ENCODE measurements at places on chromosomes 12 and 14.
A peak's percentile ranks its signal among the peaks of the same experiment; 100 is the strongest.

DNA sequence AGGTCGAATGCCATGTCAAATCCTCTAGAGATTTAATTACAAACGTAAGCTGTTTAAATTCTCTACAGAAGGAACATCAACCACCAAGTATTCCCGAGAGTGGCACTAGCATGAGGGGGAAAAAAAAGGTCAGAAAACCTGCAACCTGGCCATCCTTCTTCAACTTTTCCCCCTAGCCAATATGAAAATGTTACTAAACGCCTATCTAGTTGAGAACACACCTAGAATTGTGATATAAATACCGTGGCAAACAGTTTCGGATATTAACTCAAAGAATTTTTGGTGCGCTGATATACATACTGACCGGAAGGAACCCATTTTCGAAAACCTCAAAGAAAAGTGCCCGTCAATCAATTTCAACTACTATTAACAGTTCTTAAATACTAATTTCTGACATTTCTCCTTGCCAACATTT is 1.8 kb downstream of the HNRNPC start:
- DNase-seq = no peak

DNA sequence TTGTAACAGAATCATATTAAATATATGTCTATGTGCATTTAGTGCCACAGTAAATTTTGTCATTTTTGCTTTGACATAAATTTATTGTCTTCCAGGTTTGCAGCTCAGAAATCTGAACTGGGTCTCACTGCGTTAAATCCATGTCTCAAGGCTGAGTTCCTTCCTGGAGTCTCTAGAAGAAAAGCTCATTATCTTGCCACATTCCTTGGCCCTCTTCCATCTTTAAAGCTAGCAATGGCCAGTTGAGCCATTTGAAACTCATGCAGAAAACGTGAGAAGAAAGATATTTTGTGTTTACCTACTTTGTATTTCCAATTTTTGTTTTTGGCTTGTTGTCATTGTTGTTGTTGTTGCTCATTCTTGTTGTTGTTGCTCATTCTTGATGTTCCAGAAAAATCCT is 10.7 kb downstream of the PRH1 start:
- DNase-seq = no peak

DNA sequence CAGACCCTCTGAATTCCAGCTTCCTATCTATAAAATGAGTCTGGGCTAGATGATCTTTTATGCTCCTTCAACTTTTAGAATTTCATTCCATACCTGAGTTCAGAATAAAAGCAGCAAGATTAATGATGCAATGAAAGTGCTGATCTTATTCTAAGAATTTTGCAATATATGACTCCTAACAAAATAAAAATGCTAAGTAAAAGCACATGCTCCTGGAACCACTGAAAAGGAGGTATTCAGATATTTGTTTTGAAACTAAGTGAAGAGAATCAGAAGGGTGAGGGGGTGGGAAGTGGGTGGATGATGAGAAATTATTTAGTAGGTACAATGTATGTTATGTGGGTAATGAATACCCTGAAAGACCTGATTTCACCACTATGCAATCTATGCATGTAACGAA is 216.6 kb downstream of the PTPRO start:
- no peak for DNase-seq

- no peak for DNase-seq
Observed at GRCh38 chr12:91637789-91638624, 455.4 kb upstream of the DCN start.

GRCh38 chr12:22357531-22357930 is 23.0 kb upstream of the ST8SIA1 start:
- no peak for DNase-seq

GRCh38 chr14:24092110-24092504 is 2.0 kb upstream of the PCK2 start:
- no peak for DNase-seq

GRCh38 chr12:24025153-24025798 is 75.8 kb upstream of the SOX5 start:
- DNase-seq = no peak

DNA sequence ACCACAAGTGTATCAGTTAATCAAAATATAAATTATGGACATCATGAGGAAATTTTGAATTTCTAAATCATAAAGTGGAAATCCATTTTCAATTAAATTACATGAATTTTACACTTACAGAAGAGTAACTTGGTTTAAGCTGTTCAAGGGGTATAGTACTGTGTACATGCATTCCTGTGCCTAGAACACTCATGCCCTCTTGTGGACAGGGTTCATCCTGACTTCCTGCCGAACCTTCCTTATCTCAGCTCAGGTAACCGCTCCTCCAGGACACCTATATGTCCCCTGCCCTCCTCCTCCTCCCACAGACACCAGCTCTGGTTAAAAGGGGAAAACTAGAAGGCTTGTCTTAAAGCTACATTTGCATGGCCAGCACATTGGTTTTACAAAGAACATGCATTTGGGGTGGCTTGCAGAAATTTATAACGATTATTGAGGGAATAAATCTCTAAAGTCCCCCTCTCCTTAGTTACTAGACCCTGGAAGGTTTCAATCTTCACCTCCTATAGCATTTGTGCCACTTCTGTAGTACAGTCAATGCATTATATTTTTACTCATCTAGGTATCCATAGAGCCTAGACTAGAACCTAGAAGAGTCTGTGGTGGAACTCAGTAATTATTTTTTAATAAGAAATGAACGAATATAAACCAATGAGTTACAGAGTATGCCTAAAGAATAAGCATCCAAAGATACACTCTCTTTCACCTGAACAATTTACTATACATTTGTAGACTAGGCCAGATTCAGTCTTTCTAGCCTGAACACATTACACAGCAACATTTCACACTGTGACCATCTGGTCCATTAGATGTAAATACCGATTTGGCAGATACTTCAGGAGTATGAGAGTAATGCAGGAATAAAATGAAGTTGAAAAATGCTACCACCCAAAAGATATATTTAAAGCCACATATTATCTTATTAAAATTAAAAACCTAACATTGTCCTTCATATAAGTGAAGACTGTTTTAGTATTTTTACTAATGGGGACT is 345.6 kb downstream of the PAWR start:
- no peak for DNase-seq

DNA sequence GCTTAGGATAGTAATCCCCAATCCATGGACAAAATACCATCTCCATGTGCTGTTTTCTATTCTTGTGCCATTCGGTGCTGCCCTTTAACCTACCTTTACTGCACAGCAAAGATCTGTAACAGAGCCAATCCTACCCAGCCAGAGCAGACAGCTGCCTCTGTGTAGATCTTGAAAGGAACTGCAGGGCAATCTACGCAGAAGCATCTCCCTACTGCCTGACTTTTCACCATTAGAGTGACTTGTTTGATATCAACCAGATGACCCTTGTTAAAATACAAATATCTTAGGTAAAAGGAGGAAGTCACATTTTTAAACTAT is 33.9 kb upstream of the PPM1A start:
- DNase-seq = no peak

DNA sequence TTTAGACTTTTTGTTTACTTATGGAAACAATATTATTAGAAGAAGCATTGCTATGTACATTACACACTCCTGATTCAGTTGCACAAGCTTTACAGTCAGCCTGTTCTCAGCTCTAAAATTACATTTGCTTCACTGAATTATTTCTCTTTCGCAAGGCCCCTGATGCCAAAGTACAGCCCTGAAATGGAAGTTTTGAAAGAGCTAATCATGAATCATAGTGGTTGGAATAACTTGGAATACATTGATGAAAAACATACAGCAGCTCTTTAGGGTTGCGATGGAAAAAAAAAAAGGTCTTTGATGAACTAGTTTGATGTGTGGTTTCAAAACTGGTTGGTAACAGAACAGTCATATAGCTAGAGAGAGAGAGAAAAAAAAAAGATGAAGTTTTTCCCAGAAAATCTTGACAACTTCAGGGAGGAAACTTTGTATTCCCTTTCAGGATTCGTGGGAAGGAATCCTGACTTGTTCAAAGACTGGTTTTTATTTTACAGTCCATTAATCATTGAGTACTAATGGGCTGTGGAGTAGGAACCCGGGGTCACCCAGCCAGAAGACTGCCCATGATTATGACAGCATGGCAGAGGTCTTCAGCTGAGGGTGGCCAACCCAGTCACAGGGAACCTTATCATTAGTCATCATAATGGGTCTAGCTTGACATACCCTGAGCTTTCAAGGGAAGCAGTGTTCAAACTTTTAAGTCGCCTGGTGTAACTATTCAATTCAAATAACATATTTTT is 460.1 kb downstream of the NAV3 start:
- DNase-seq = no peak

DNA sequence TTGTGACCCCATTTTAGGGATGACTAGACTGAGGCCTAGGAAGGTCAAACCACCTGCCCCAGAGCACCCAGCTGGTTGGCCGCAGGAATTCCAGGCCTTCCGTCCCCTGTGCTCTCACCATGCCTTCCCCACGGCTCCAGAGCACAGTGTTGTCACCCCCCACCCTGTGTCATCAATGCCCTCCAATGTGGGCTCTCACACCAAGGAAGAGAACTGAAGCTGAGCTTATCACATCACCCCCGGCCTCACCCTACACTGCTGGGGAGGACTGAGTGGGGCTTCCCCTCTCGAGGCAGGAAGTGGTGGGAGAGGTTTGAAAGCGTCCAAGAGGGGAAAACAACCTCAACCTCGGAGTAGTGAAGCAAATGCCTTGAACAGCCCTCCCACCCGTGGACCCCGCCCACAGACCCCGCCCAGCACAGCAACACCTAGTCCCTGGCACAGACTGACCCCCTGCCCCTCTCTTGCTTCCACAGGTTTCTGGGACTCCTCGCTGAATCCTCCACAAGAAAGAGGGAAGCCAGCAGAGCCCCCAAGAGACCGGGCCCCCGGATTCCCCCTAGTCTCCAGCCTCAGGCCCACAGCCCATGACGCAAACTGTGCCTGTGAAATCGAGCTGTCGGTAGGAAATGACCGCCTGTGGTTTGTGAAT is 97.2 kb downstream of the LGMN start:
- peak; percentile 60 for DNase-seq

DNA sequence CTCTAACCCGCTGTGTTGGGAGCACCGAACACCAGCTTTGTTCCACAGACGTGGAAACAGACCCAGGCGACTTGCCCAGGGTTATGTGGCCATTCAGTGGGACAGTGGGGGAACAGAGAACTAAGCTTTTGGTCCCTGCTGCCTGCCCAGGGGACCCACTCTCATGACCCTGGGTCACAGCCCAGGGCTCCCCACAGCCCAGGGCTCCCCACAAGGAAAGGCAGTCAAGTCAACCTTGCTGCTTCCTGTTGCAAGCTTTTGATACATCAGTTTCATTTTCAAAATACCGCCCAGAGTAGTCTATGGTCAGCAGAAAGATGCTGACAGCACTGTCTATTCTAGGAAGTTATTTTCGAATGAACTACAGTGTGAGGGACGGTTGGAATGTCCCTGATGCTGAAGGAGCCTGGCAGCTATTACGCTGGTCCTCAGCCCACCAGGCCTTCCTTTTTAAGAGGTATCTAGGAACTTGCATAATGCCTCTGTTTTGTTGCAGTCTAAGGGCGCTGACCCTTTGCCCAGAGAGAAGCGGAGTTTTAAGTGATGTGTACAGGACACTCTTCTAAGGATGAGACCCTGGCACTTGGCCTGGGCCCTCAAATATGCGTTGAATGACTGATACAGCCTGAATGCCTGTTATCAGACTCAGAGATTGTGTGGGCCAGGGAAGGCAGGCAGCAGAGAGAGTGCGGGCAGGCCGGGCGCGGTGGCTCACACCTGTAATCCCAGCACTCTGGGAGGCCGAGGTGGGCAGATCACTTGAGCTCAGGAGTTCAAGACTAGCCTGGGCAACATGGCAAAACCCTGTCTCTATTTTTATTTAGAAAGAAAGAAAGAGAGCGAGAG is 12.6 kb upstream of the TTC7B start:
- DNase-seq = no peak

DNA sequence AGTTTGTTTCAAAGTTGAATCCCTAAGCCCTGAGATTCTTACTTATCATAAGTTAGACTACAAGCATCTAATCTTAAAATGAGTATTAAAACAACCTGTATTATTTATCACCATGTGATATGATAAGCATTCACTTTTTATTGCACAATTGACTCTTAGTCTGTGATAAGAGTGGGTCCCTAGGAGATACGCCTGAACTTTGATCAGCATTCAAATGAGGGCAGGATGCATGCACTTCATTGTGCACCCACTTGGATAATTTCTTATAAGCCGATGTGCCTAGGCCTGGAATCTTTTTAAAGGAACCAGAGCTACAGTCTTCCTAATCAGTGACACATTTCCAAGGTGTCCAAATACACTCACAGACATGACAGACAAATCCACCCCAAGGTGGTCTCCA is 31.4 kb upstream of the SPTLC2 start:
- no peak for DNase-seq

DNA sequence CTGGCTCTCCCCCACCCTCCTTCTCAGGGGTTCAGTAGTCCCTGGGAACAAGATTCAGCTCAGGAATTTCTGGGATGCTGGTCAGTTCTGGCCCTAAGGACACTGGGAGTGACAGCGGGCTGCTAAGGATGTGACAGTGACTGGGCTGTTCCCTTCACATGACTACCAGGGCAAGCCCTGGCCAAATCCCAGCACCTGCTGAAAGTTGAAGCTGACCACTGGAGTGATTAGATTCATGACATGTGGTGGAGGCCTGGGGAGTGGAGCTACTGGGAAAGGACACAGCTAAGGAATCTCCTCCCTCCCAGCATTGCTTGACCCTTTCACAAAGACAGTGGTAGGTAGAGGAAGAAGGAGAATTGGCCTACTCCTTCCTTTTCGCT is 204.9 kb downstream of the DAD1 start:
- no peak for DNase-seq

- no peak for DNase-seq
Observed at GRCh38 chr12:93100610-93101009, 171.5 kb upstream of the EEA1 start.

- no peak for DNase-seq
Observed at GRCh38 chr12:32031109-32031508, 71.9 kb downstream of the RESF1 start.

DNA sequence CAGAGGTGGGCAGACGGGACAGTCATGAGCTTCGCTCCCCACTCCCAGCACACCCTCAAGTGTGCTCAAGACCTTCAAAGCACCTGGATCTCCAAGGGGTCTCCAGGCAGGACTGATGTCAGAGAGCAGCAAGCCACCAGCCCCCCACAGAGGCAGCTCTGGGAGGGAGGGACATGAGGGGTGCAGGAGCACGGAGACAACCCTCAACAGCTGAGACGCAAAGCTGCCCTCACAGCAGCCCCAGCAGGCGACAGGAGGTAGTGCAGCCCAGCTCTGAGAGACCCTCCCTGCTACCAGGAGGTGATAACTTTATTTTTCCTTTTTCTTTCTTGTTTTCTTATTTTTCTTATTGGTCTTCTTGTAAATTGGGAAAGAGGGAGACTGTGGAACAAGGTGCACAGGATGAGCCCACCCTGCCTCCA is 17.9 kb downstream of the SIVA1 start:
- no peak for DNase-seq

GRCh38 chr12:32901553-32901952 is 5.0 kb upstream of the PKP2 start:
- no peak for DNase-seq

- DNase-seq = no peak
Observed at GRCh38 chr12:118866346-118866745, 115.0 kb upstream of the SRRM4 start.
